NCI-H2081 (cell line): ENCODE measurements at places on chromosomes 6 and 20.

- DNase-seq, result no peak
These were observed 17.6 kb upstream of the SERPINB1 start for GRCh38 chr6:2859185-2859700.

DNA sequence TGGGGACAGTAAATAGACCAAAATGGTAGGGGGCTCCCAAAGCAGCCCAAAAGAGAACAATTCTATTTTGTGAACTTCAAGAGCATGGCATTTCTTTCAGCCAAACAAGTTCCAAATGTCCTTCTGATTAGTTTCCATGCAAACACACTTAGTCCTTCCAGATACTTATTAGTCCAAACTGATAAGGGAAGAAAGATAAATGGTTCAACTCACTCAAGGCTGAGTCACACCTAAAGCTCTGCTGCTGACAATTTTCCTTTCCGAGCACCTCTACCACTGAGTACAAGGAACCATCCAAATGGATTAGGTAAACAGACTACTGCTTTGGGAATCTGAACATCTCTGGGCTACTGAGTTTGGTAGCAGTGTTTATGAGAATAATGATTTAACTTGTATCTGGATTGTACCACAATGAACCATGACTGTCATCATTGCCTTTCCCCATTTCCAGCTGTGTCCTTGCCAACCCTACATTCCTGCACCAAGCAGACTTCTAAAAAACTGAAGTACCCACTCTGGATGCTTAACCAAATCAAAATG is 71.2 kb downstream of the TNFRSF21 start:
- DNase-seq, result no peak

GRCh38 chr6:25659633-25660368 is 7.8 kb downstream of the SCGN start:
- DNase-seq, result peak; percentile 45

- DNase-seq, result no peak
These were observed 20.0 kb downstream of the SUN5 start for GRCh38 chr20:32984196-32984595.

- no peak for DNase-seq
These were observed 279.6 kb upstream of the JAG1 start for GRCh38 chr20:10953437-10953836.

DNA sequence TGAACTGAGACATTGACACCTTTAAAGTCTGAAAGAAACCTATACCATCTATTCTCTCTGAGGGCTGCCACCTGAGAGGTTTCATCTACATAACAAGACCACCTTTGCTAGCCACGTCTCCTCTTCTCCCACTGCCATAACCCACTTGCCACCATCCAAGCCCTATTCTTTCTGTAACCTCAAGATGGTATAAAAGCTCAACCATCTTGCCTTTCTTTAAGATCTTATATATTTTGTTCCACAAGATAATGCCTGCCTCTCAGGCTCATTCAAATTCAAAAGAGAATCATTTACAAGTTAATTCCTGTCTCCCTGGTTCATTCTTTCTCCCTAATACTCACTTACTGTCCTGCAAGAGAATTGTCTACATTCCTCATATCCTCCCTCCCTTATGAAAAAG is 192.5 kb downstream of the OTOR start:
- no peak for DNase-seq

DNA sequence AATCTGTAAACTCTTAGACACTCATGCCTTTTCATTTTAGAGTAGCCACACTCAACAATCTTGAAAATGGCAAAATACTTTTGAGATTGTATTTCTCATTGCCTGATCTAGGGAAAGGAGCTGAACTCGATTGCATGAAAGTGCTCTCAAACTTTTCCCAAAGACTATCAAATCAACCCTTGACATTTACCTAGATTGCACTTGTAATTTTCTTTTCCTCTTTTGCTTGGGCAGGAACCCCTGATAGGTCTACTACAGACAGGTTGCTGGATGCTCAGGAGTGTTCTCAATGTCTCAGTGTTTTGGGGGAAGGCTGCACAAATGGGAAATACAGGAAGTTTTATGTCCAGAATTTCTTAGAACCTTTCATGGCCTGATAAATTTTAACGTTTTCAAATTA is 468.0 kb upstream of the GJE1 start:
- DNase-seq, result no peak

GRCh38 chr20:46987001-46987400 is 92.4 kb downstream of the EYA2 start:
- no peak for DNase-seq

- no peak for DNase-seq
These were observed 806 bp downstream of the MICAL1 start for GRCh38 chr6:109454496-109455436.

GRCh38 chr6:144659202-144660182 is 374.4 kb downstream of the UTRN start:
- DNase-seq, result peak; percentile 50

DNA sequence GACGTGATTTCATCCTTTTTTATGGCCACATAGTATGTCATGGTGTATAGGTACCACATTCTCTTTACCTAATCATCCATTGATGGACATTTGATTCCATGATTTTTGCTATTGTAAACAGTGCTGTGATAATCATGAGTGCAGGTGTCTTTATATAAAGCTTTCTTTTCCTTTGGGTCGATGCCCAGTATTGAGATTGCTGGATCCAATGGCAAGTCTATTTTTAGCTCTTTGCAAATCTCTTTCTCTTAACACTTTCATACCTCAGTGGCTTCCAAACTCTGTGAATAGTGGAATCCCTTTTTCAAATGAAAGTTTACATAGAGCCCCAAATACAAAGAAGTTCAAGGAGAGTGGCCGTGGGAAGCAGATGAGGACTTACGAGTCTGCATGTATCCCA is 105.8 kb upstream of the SPTLC3 start:
- DNase-seq, result peak; percentile 0

DNA sequence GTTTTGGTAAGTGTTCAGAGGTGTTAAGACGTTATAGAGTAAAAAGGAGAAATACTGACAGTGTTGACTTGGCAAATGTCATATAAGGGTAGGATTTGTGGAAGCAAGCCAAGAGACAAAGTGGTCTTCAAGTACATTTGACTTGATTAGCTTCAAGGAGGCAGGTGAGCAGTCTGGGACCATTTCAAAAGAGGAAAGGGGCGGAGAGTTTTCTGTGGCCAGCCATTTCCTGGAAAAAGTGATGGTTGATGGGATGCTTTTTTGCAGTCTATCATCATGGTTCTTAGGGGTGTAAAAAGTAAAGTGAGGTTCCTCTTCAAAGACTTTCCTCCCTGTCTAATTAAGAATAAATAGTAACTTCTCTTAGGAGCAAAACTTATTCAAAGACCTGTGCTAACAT is 28.7 kb downstream of the FKBP1A start:
- no peak for DNase-seq

DNA sequence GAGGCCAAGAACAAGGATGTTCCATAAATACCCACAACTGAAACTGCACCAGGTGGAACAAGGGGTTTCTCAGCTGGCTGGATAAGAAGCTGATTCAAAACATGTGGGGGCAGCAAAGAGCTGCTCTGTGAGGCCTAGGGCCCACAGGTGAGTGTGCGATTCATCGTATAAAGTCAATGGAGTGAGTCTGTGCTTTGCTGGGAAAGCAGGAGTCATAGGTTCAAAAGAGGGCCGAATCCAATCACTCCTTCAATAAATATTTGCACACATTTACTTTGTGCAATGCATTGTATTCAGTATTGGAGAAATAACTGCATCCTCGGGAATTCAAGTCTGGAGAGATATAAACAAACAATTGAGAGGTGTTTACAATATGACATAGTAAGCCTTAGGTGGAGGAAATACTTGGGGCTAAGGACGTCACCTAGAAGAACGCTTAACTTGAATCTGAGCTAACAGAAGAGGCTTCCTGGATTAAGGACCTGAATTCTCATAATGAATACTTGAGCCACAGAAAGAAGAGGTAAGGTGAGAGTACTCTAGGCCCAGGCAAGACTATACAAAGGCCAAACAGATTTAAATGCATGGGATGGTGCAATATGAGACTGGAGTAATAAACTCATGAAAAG is 83.7 kb upstream of the TMEM30A start:
- DNase-seq, result peak; percentile 64

GRCh38 chr6:39948199-39948791 is 14.0 kb upstream of the MOCS1 start:
- DNase-seq, result no peak

DNA sequence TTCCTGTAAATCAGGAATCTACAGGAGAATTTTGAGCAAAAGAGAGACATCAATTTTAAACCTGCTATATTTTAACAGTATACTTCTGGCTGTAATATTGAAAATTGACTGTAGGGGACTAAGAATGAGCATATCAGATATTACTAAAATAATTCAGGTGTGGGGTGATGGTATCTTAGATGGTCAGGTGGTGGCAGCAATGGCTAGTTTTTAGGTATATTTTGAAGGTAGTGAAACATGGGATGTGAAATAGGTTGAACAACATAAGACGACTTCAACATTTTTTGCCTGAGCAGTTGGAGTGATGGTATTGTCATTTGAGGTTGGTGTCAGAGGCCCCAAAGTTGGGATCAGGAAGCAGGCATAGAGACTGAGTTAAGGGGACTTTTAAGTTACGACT is 32.1 kb downstream of the FAM83B start:
- no peak for DNase-seq

GRCh38 chr6:947235-947934 is 254.4 kb upstream of the EXOC2 start:
- DNase-seq, result no peak

DNA sequence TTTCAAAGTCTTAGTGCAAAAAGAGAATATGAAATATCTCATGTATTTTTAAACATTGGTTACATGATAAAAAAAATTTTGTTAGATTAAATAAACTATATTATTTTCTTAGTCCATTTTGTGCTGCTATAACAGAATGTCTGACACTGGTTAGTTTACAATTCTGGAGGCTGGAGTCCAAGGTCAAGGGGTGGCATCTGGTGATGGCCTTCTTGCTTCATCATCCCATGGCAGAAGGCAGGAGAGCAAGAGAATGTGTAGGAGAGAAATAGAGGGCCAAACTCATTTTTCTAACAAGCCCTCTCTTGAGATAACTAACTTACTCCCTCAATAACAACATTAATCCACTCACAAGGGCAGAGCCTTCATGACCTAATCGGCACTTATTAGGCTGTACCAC is 11.5 kb upstream of the MCUR1 start:
- DNase-seq, result no peak

- DNase-seq, result no peak
These were observed 34.8 kb upstream of the JAG1 start for GRCh38 chr20:10708351-10709185.

DNA sequence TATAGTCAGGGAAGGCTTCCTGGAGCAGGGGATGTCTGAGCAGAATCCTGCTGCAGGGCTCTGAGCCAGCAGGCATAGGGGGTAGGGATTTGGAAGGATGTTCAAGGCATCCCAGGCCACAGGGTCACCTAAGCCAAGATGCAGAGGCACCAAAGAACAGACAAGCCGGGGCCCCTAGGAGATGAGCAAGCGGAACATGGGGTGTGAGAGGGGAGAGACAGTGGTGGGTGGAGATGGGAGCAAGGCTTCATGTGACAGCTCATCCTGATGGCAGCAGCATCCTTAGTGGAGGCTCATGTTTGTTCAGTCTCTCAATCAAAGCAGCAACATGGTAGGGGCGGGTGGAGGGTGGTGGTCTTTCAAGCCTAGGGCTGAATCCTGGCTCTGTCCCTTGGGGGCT is 29.8 kb upstream of the TCP11 start:
- no peak for DNase-seq

DNA sequence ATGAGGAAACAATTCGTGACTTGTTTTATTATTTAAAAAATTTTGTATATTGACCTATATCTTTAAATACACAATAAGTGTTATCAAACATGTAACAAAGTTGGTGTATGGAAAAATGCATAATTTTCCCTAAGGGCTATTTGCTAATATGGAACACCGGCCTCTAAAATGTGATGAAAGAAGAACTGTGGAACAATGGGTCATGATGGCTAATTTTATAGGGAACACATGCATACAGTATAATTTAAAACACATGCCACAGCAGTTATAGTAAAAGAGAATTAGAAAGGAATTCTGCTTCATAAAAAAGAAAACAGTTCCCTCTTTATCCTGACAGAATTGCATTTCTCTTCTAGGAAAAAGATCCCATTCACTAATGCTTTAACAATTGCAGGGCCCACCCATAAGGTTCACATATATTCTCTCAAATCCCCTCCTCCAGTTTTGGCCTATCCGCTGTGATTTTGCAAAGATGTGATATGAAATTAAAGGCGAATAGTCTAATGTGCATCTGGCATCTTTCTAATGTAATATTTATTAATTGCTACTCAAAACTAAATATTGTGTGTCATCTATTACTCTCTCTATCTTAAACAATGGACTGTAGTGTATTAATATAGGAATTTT is 628.1 kb upstream of the CITED2 start:
- DNase-seq, result no peak

DNA sequence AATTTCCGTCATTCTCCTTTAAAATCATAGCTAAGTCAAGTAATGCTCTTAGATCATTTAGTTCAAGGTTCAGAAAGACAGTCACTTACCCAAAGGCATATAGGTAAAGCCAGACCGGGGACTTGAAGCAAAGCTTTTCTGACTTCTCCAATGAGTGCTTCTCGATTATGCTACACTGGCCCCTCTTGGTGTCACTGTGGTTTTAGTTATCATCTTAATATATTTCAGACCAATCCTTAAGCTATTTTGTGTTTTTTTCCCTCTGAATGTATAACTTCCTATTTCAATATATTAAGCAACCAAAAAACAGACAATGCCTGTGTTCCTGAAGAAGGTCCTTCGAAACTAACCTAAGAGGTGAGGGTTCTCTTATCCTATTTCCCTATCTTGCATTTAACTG is 3.9 kb downstream of the PRDM1 start:
- DNase-seq, result no peak

- DNase-seq, result no peak
These were observed 276.2 kb upstream of the CHD6 start for GRCh38 chr20:41894255-41894963.

DNA sequence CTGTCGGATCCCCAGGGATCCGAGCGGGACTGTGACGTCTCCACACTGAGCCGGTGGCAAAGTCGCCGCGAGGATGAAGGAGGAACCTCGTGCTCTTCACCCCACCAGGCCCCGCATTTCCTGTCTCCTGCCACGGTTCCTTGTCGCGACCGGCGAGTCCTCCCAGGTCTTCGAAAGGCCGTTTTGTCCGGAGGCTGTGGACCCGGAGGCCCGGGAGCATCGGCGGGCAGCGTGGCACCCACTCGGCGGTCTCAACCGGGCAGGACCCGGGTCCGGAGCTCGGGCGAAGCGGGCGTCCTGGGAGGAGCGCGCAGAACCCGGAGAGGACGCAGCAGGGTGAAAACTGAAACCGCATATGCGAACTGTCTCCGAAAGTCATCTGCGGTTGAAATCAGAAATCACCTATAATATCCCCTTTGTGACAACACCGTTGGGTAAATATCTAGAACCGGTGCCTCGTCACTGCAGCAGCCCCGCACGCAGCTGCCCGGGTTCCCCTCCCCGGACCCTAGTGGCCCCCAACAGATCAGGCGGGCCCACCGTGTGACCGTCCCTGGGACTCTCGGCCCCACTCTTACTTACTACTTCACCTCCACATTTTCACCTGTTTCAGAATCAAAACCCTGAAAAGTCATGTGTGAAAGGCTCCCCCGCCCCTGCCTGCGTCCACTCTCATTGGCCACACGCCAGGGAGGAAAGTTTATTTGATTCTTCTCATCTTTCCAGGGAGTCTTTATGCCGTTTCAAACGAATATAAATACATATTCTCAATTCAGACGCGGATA is 3.1 kb upstream of the ULBP2 start:
- no peak for DNase-seq
